ENCODE measurements at places on chromosomes 3 and 15. TPM values are rescaled to one million over a fixed set of nuclear protein-coding genes. Genes with fewer than 3 reads are reported as not detected.

ACKR2 gene
- 1.7 TPM for total RNA-seq

ARL6 gene
- total RNA-seq: 3.8 TPM

RAF1 gene
- 58.0 TPM for total RNA-seq

C3orf52 gene
- total RNA-seq: 40.0 TPM

CCDC39 gene
- not detected for total RNA-seq

MESP2 gene
- total RNA-seq: 0.48 TPM

IDH2 gene
- 46.0 TPM for total RNA-seq

MELTF gene
- total RNA-seq: 4.0 TPM

CHSY1 gene
- total RNA-seq: 28.2 TPM

CHCHD4 gene
- total RNA-seq: 28.1 TPM

STARD5 gene
- 4.3 TPM for total RNA-seq

NR1I2 gene
- not detected for total RNA-seq

UTS2B gene
- not detected for total RNA-seq

GCNT3 gene
- total RNA-seq: 10.4 TPM

ZNF609 gene
- total RNA-seq: 8.3 TPM

MOBP gene
- not detected for total RNA-seq

MME gene
- 53.0 TPM for total RNA-seq

P2RY1 gene
- 21.1 TPM for total RNA-seq

TGM5 gene
- total RNA-seq: 0.21 TPM

NCKIPSD gene
- 11.8 TPM for total RNA-seq

TMEM89 gene
- total RNA-seq: not detected

TMEM45A gene
- 18.8 TPM for total RNA-seq

CCDC33 gene
- total RNA-seq: not detected

GABRA5 gene
- total RNA-seq: not detected

EFHB gene
- total RNA-seq: 1.4 TPM

RETNLB gene
- total RNA-seq: not detected

DCLK3 gene
- total RNA-seq: not detected

PRTG gene
- total RNA-seq: under 0.01 TPM

DAZL gene
- not detected for total RNA-seq

TUSC7 gene
- not detected for total RNA-seq

EFCC1 gene
- total RNA-seq: not detected

PRR20G gene
- not detected for total RNA-seq

HSPBAP1 gene
- 14.1 TPM for total RNA-seq

UQCC5 gene
- total RNA-seq: 1.1 TPM

OR4F15 gene
- total RNA-seq: not detected

SLCO2A1 gene
- not detected for total RNA-seq

SLC22A13 gene
- total RNA-seq: 0.24 TPM

STRIT1 gene
- total RNA-seq: not detected

KIF15 gene
- total RNA-seq: 2.4 TPM

PSMA4 gene
- 230 TPM for total RNA-seq

IL1RAP gene
- total RNA-seq: 42.4 TPM

GP5 gene
- total RNA-seq: not detected

GREM1 gene
- 0.21 TPM for total RNA-seq

HMG20A gene
- 12.4 TPM for total RNA-seq

CYP11A1 gene
- not detected for total RNA-seq

PLA2G4F gene
- 3.9 TPM for total RNA-seq

AHSG gene
- total RNA-seq: not detected

FETUB gene
- total RNA-seq: not detected

SPTBN5 gene
- total RNA-seq: 0.43 TPM

IGDCC3 gene
- not detected for total RNA-seq

CNTN4 gene
- 0.21 TPM for total RNA-seq

ASB14 gene
- total RNA-seq: not detected

CHST13 gene
- total RNA-seq: 0.24 TPM
